Urinary bladder (tissue), 4 donors: ENCODE measurements at places on chromosomes 3 and 15.

DNA sequence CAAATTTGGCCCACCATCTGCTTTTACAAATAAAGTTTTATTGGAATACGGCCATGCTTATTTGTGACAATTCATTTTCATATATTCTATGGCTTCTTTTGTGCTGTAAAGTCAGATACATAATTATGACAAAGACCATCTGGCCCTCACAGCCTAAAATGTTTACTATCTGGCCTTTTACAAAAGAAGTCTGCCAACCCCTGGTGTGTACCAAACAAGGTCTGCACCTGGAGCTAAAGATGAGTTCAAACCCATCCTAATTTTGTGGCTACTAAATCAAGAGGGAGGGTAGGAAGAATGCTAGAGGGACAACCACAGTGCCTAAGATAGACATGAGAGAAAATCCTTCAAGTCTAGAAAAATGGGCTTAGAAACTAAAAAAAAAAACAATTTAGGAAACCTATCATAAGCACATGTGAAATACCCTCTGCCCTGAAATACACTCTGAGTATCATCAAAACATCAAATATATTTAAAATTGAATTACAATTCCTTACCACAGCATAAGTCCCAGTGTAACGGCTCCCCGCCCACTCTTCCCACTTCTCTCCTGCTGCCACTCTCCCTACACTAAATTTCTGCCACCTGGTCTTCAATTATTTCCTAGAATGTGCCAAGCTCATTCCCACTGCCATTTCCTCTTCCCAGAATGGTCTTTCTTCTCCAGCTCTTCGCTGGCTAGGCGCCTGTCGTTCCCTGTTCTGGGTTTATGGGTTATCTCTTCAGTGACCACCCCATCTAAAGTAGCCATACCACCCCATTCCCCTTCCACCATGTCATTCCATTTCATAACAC is 950.7 kb upstream of the CFAP20DC start:
- DNase-seq, result no peak

DNA sequence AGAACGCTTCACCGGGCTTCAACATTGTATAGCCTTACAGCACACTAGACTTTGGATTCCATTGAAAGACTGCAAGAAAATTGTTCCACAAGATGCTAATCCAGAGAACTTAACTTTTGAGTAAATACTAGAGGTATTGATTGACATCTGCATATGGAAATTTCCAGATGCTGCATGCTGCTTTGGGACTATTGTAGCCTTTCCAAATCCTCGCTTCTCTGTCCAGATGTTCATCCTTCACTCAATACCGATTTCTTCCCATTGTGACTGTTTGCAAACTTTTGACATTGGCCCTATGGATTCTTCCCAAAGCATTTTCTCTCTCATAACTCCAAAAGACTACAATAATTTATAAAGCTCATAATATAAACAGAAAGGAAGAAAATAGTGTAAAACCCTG is 41.4 kb downstream of the COL6A6 start:
- DNase-seq, result no peak

GRCh38 chr3:63864008-63864964 is 619 bp downstream of the ATXN7 start:
- DNase-seq, result no peak

DNA sequence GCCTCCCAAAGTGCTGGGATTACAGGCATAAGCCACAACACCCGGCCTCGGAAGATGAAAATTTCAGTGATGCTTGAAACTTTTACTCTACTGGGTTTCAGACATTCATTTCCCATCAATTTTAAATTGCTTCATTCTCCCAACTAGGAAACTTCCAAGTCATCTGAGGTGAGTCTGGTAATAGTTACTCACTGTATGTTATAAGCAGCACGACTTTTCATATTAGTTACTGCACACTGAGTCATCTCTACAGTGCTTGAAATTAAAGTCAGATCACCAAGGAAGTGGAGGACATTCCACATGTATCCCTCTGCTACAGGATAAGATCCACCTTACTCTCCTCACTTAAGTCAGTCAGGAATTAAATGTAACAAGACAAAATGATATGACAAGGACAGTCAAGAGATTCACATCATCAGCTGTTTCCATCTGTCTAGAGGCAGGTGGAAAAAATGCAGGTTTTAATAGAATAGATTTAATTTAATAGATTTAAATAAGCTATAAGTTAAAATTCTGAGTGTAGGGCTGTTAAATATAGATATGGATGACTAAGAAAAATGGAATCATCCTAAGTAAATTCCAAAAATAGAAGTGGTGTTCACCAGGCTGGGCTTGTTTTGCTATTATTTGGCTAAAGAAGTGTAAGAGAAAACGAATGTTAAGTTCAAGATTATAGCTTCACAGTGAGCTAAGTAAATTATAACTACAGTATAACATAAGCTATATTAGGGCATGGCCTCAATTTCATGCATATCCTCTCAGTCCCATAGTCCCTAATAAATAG is 104.4 kb downstream of the TMCO5A start:
- no peak for DNase-seq

- DNase-seq, result no peak
Measured at GRCh38 chr15:91584895-91585294, 268.6 kb upstream of the SLCO3A1 start.

DNA sequence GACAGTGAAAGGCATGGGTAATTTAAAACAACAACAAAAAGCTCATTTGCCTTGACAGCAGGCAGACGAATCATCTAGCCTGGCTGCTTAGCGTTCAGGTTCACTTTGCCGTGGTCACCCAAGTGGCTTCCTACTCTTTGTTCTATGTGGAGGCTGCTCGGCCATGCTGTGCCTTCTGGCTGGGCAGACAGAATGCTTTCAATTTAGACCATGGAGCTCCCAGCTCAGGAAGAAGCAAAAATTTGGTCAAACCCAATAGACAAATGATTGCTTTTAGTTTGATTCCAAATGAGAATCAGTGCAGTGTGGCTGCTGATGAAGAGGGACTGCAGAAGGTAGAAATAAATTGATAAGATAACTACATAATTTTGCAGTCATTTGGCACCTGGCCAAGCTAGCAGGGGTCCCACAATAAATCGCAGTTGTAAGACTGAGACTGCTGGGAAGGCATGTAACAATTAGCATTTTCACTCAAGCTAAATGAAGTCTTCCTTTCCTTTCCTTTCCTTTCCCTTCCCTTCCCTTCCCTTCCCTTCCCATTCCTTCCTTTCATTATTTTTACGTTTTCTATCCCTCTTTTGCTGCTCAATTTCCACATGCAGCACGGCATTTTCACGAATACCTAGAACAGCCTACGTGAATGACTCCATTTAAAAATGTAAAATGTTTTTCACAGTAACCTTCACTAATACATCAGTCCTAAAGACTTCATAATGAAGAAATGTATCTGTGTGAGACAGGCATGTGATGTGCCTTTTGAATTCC is 360.4 kb upstream of the TGFBR2 start:
- no peak for DNase-seq

- no peak for DNase-seq
Measured at GRCh38 chr3:102194760-102195159, 240.1 kb upstream of the ZPLD1 start.

DNA sequence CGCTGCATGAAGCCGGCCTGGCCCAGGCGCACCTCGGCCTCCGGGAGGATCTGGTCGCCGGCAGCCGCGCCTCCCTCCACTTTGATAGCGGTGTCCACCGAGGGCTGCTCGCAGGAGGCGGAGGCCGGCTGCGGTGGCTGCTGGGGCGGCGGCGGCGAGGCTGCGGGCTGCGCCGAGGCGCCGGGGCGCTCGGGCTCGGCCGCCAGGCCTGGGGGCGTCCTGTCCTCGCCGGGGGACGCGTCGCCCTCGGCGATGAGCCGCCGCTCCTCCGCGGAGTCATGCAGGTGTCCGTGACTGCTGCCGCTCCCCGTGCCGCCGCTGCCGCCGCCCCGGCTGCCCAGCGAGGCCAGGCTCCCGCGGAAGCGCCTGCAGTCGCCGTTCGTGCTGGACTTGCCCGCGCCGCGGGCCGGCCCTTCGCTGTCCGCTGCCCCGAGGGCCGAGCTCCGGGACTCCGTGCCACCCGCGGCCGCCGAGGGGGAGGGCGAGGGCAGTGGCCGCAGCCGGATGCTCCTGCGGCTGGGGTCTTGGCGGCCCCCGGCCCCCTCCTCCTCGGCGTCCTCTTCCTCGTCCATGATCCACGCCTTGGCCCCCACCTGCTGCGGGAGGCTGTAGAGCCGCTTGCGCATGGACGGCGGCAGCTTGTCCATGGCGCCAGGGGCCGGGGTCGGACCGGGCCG is 996 bp downstream of the HCN4 start:
- DNase-seq, result no peak

- no peak for DNase-seq
Measured at GRCh38 chr3:40608091-40608490, 83.3 kb downstream of the ZNF621 start.

GRCh38 chr3:105354429-105354828 is 12.3 kb upstream of the ALCAM start:
- no peak for DNase-seq
